ENCODE measurements at places on chromosomes 7 and 10. TPM values are rescaled to one million over a fixed set of nuclear protein-coding genes. Genes with fewer than 3 reads are reported as not detected.

DNA sequence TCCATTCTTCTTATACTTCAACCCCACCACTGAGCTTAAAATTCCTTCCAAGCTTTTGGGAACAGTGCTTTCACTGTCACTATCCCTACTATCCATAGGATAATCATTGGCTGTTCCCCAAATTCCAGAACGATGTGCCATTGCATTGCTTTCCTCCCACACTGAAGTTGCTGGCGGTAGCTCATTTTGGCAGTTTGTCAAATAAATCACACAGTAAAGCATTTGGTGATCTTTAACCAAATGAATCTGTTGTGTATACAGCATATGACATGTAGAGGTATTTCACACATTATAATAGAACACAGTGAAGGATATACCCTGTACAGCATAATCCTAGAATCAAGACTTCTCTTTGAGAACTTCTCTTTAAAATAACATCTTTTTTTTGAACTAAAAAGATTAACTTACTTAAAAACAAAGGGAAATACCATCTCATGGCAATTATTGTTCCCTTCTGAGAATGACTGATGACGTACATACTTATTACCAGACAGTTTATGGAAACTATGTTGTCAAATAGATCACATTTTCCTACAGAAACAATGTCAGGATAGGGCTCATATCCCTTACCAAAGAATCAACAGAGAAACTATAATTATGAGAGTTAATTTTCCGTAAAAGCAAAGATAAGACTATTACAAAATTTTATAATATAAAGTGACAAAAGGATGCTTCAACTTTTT is 93.6 kb downstream of the CTNNA3 start:
- H3K27me3 ChIP-seq = peaks cover 3% of the 10 kb centered on the region
- no peak for DNase-seq
- H3K4me1 ChIP-seq = no peaks in the 10 kb centered on the region
- no peak overlapping the region for H3K4me3 ChIP-seq

GRCh38 chr10:70441895-70442309 is 421 bp upstream of the NODAL start:
- H3K4me3 ChIP-seq = no peak overlapping the region
- H3K27me3 ChIP-seq = peaks cover 27% of the 10 kb centered on the region
- H3K4me1 ChIP-seq = peaks cover 14% of the 10 kb centered on the region

DNA sequence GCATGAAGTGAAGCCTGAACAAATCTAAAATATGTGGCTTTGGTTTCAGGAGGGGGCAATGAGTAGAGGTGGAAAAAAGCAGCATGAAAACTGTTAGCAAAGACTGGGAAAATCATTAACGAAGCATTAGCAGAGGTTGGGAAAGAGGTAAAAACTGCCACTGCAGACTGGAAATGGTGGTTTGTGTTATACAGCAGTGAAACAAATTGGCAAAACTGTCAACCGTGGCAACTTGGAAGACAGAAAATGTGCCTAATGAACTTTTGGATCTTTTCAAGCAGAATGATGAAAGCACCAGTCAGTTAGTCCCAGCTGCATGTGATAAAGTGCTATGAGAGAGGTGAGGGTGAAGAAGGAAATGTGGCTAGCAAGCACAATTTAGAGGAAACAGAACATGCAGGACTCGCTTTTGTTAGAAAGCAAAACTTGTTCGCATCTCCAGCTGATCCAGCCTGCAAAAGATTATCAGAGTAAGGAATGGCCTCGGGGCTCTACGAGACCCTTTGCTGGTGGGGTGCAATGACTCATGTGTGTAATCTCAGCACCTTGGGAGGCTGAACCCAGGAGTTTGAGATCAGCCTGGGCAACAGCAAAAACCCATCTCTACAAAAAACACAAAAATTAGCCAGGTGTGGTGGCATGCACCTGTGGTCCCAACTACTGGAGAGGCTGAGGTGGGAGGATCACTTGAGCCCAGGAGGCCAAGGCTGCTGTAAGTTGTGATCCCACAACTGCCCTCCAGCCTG is 45.7 kb downstream of the SKIDA1 start:
- H3K4me1 ChIP-seq = no peaks in the 10 kb centered on the region
- DNase-seq = no peak
- H3K4me3 ChIP-seq = no peak overlapping the region
- no peaks in the 10 kb centered on the region for H3K27me3 ChIP-seq

GRCh38 chr7:117220836-117221235 is 102.0 kb downstream of the WNT2 start:
- no peak overlapping the region for H3K27ac ChIP-seq
- DNase-seq = no peak
- no peaks in the 10 kb centered on the region for H3K36me3 ChIP-seq
- H3K4me1 ChIP-seq = no peaks in the 10 kb centered on the region
- H3K27me3 ChIP-seq = no peaks in the 10 kb centered on the region

- no peak overlapping the region for H3K27ac ChIP-seq
- peaks cover 9% of the 10 kb centered on the region for H3K4me1 ChIP-seq
- no peak for DNase-seq
- H3K36me3 ChIP-seq = peaks cover 11% of the 10 kb centered on the region
Observed at GRCh38 chr7:127657500-127657899, 5.5 kb downstream of the SND1 start.

DNA sequence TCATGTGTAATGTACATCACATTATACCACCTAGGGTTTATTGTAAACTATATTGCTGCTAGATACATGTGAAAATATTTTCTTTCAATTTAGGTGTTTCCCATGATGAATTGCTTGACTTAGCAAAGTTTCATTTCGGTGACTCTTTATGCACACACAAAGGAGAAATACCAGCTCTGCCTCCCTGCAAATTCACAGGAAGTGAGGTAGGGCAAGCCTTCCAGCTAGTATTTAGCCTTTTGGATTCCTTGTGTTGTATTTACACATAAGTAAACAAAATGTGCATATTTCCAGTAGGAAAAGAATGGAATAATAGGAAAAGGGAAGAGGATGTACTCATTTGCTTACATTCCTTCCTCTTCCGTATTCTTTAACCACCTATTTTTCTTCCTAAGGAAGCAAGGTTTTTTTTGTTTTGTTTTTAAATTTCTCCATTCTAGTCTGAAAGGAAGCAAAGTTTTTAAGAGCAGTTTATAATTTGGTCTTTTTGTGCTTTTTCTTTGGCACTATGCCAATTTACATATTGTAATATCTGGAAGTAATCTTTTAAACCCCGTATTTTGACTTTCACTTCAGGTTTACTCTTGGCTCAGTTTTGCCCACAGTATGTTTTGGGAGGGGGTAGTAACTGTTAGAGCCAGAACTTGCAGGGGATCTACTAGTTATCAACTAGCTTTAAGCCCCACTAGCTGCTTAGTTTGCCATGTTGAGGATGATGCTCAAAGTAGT is 10.4 kb downstream of the PMPCB start:
- no peak overlapping the region for H3K27ac ChIP-seq
- no peak for DNase-seq
- no peaks in the 10 kb centered on the region for H3K4me1 ChIP-seq

Gene PIP
- not detected for total RNA-seq

DNA sequence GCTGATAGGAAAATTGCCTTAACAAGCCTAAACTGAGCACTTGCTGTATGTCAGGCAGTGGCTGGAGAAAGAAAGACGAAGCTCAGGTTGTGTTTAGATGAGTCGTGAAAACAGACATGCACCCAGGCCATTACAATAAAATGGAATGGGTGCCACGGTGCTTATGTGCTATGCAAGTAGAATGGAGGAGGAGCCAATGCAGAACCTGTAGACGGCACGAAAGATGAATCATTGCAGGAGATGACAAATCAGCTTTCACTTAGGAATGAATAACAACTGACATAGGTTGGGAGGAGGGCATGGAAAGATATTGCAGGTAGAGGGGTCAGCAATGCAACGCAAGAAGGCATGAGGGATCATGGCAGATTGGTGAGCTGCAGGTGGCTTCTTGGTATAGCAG is 61.2 kb upstream of the ARHGAP21 start:
- H3K36me3 ChIP-seq = no peaks in the 10 kb centered on the region
- no peaks in the 10 kb centered on the region for H3K4me1 ChIP-seq
- no peak overlapping the region for H3K4me3 ChIP-seq

DNA sequence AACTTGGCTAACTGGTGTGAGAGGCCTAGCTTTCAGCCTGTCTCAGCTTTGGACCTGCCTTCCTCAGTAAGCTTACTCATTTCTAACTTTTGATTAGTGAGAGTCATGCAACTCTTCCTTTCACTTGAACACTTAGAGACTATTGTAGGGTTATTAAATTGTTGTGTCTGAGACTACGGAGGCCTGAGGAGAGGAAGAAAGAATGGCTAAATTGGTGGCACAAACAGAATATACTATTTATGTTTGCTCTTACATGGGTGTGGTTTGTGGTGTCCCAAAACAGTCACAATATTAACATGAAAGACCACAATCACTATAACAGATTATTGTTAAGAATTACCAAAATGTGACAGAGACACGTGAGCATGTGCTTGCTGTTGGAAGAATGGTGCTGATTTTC is 82.1 kb downstream of the TRIM24 start:
- no peak overlapping the region for H3K27ac ChIP-seq
- no peaks in the 10 kb centered on the region for H3K4me1 ChIP-seq
- no peak for DNase-seq
- no peaks in the 10 kb centered on the region for H3K27me3 ChIP-seq

DNA sequence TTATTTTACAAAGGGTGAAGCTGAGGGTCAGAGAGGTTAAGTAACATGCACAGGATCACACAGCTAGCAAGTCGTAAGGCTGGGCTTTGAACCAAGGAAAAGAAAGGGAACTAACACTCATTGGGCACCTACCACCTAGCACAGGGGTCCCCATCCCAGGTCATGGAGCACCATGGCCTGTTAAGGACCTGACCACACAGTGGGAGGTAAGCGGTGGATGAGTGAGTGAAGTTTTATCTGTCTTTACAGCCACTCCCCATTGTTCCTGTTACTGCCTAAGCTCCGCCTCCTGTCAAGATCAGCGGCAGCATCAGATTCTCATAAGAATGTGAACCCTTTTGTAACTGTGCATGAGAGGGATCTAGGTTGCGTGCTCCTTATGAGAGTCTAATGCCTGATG is 222.8 kb downstream of the RAB11FIP2 start:
- H3K27ac ChIP-seq = no peak overlapping the region
- no peaks in the 10 kb centered on the region for H3K4me1 ChIP-seq
- no peak for DNase-seq
- H3K27me3 ChIP-seq = peaks cover 2% of the 10 kb centered on the region
- H3K36me3 ChIP-seq = no peaks in the 10 kb centered on the region

Gene AKR1C4
- not detected for total RNA-seq

DNA sequence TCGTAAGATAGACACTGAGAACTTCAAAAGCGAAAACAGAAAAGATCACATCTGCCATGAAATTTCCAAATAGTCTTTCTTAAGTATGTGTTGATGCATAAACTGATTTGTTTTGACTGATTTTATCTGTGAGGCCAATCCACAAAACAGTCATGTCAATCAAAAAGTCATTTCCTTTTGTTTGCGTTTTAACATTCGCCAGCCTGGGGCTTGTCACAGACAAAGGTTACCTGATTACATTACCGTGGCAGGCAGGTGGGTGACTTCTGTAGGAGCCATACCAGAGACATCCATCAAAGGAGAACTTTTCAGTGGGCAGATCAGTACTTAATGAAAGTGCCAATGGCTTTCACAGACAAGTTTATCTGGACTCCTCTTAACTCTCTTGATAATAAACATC is 45.5 kb upstream of the BET1 start:
- H3K4me3 ChIP-seq = no peak overlapping the region
- H3K36me3 ChIP-seq = no peaks in the 10 kb centered on the region
- no peak for DNase-seq
- H3K4me1 ChIP-seq = peaks cover 4% of the 10 kb centered on the region
- H3K27me3 ChIP-seq = peaks cover 9% of the 10 kb centered on the region
- peak overlapping the region; percentile 38 for H3K27ac ChIP-seq

Gene CALHM3
- total RNA-seq = not detected

Gene SORCS3
- total RNA-seq = not detected

Gene MRC1
- 0.18 TPM for total RNA-seq

- H3K36me3 ChIP-seq = no peaks in the 10 kb centered on the region
- H3K4me3 ChIP-seq = no peak overlapping the region
- H3K27ac ChIP-seq = no peak overlapping the region
- H3K4me1 ChIP-seq = no peaks in the 10 kb centered on the region
- no peak for DNase-seq
- no peaks in the 10 kb centered on the region for H3K27me3 ChIP-seq
Observed at GRCh38 chr7:43502941-43503340, 80.0 kb upstream of the STK17A start.

Gene AGAP4
- 16.9 TPM for total RNA-seq

DNA sequence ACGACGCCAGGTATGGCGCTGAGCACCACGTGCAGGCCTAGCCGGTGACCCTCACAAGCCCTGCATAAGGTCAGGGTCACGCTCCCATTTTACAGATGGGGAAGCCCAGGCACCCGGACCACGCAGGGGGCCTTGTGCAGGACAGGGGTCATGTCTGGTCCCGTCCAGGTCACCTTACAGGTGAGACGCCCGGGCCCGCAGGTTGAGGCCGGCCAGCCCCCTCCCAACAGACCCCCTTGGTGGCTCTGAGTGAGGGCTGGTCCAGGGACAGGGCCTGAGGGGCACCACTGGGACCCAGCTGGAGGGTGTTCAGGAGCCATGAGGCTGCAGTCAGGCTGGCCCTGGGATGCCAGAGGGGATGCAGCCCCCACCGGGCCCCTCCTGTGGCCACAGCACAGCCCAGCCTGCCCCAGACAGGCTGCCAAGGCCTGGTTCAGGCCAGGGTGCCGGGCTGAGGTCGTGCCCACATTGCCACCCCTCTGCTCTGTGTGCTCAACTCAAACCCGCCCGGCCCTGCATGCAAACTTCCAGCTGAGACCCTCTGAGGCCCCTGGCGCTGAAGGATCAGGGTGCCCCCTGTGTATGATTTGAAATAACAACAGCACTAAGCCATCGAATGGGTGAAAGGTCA is 69.0 kb downstream of the PWWP2B start:
- H3K27ac ChIP-seq = no peak overlapping the region
- no peak overlapping the region for H3K4me3 ChIP-seq
- H3K36me3 ChIP-seq = no peaks in the 10 kb centered on the region
- no peak for DNase-seq

- H3K36me3 ChIP-seq = peaks cover 5% of the 10 kb centered on the region
- DNase-seq = no peak
- H3K4me1 ChIP-seq = no peaks in the 10 kb centered on the region
- H3K4me3 ChIP-seq = no peak overlapping the region
- H3K27ac ChIP-seq = no peak overlapping the region
- H3K27me3 ChIP-seq = no peaks in the 10 kb centered on the region
Observed at GRCh38 chr7:128021366-128021765, 9.9 kb downstream of the LRRC4 start.

DNA sequence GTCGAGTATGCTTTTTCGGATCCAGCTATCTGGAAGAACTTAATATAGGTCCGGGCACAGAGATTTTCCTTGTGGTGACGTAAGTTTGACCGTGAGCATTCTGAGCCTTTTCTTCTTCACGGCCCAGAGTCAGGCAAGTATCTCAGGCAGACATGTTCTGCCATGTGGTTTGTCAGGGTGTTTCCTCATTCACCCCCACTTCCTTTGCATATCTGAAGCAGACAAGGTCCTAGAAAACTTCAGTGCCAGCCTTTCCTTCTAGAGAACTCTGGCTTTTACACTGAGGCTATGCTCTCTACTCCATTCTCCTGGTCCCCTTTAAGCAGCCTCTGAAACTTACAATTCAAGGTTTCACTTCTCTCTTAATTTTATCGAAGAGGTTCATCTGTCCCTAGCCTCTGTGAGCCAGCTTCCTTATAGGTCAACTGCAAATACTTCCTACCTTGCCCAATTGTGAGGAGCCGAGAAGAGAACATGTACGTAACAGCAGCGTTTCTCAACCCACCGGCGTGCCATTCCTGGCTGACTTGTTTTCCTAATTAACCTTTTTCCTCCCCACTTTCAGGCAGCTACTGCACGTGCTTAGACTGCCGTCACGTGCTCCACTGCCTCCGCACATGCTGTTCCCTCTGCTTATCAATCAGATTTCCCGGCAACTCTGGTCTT is 47.3 kb downstream of the CDCA7L start:
- H3K4me3 ChIP-seq = peak overlapping the region; percentile 23
- H3K36me3 ChIP-seq = no peaks in the 10 kb centered on the region
- DNase-seq = peak; percentile 63
- H3K27me3 ChIP-seq = no peaks in the 10 kb centered on the region

Measured in natural killer cell (primary cell).